ENCODE measurements at places on chromosomes 3 and 15.

- peak; percentile 10 for DNase-seq
Measured at GRCh38 chr3:158794936-158795518, 6.8 kb upstream of the MFSD1 start.

GRCh38 chr3:172305552-172305951 is 142.7 kb downstream of the GHSR start:
- no peak for DNase-seq

GRCh38 chr15:59002418-59002859 is 15.0 kb downstream of the RNF111 start:
- DNase-seq: no peak

GRCh38 chr3:142837526-142837925 is 51.4 kb downstream of the PCOLCE2 start:
- DNase-seq: no peak

DNA sequence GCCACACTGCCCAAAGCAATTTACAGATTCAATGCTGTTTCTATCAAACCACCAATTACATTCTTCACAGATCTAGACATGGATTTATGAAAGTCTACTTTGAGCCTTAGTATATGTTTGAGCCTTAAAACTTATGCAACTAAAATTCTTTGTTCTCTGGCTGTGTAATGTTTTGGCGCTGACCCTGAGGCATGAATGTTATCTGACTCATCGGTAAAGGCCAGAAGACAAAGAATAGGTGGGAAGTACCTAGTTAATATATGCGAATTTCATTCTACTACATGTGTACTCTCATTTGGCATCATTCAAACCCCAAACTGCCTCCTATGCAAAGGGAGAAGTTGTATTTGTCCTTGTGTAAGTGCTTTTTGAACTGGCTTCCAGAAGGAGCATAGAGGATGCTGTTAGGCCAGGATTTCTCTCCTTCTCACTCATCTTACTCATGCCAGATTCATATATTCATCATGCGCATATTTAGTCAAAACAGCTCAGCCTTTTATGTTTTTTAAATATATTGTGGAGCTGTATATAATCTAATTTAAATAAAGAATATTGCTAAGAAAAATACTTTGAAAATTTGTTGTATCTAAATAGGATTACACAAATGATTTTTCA is 204.2 kb downstream of the NFKBIZ start:
- DNase-seq: no peak

DNA sequence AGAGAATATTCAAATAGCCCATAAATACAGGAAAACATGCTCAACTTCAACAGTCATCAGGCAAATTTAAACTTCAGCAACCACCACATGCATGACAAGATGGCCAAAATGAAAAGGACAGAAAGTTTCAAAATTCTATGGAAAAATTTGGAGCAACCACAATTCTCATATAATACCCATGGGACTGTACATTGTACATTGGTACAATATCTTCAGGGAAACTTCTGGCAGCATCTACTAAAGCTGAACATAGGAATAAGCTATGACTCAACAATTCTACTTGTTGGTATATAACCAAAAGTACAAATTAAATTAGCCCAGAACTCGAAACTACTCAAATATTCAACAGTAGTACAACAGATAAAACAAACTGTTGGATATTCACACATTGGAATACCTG is 847.6 kb downstream of the TBL1XR1 start:
- DNase-seq: no peak

GRCh38 chr3:877001-877400 is 215.8 kb upstream of the CNTN6 start:
- DNase-seq: no peak

- DNase-seq: no peak
Measured at GRCh38 chr3:125337506-125337905, 37.6 kb downstream of the ZNF148 start.

GRCh38 chr3:111809186-111809585 is 49.9 kb upstream of the PHLDB2 start:
- DNase-seq: no peak

DNA sequence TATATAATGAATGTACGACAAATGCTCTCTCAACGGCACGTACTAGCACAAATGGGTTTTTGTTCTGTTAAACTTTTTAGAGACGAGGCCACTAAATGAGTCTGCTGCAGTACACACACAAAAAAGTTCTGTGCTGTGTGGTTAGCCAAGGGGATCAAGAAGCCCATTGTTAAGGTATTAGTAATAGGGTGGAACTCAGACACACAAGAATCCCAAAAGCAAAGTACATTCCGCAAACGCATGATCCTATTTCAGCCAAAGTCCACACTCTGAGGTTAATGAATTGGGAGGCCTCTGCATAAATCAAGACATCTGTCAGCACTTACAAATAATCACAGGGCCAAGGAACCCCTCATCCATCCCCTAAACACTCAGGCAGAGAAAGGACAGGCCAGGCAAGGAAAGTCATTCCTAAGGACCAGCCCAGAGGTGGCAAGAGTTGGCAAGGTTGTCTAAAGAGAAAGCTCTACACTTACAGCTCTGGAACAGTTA is 12.1 kb downstream of the OSBPL10 start:
- no peak for DNase-seq

GRCh38 chr3:9198899-9199335 is 50.5 kb downstream of the SRGAP3 start:
- no peak for DNase-seq

DNA sequence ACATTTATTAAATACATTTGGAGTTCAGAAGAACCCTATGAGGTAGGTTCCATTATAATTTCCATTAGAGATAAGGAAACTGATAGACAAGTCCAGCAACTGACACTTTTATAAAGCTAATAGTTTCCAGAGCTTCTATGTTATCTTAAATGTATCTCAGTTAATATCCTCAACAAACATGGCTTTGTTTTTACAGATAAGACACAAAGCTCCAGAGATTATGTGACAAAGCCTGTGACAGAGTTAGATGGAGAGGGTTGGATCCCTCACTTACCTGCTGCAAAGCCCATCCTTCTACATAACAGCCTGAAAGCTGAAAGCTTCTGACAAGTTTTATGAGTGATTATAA is 473 bp upstream of the COMMD2 start:
- no peak for DNase-seq

DNA sequence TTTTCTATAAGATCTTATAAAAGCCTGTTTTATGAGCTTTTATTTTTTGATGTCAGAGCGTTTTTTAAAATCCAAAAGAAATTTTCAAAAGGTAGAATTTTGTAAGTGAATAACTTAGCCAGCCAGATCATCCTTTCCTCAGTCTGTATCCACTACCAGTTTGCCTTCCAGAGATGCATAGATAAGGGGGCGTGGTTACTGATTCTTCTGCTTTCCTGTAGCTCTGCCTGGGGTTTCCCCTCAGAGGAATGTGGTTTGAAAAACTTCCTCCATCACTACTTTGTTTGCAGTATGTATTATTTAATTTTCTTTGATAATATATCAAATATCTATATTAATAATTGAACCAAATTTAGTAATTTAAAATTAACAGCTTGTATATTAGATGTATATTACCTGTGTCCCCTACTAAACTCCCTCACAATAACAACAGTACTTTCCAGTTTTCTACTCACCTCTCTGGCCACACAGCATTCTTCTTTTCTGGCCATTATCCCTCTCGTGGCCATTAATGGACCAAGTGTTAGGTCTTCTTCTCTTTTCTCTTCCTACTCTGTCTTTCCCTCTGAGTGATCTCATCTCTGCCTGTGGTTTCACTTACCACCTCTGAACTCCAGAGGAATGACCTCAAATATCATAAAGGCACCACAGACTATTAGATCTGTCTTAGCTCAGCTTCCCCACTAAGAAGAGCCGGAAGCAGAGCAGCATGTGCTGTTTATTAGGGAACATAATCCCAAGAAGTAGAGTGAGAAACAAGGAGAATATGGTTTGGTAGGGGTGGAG is 239.7 kb downstream of the UBE2E2 start:
- DNase-seq: no peak

GRCh38 chr3:133987948-133988484 is 41.7 kb downstream of the SLCO2A1 start:
- no peak for DNase-seq

GRCh38 chr3:17738921-17739320 is 3.5 kb downstream of the TBC1D5 start:
- DNase-seq: no peak

DNA sequence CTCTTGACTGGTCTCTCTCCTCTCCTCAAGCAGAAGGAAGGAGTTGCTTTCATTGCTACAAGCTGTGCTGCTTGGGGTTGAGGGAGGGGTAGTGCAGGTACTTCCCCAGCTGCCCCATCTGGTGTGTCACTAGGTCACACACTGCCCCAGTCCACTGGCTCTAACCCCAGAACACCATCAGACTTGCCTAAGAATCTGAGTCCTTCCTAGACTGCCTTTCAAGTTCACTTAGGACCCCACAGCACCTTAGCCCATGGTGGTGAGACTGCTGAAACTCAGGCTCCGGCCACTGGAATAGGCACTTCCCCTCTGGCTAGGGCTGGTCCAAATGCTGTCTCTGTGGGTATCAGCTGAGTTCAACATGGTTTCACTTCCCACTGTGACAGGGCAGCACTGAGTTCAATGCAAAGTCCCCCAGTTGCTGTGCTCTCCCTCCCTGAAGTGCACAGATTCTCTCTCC is 279.7 kb upstream of the GOLGA6L4 start:
- no peak for DNase-seq

DNA sequence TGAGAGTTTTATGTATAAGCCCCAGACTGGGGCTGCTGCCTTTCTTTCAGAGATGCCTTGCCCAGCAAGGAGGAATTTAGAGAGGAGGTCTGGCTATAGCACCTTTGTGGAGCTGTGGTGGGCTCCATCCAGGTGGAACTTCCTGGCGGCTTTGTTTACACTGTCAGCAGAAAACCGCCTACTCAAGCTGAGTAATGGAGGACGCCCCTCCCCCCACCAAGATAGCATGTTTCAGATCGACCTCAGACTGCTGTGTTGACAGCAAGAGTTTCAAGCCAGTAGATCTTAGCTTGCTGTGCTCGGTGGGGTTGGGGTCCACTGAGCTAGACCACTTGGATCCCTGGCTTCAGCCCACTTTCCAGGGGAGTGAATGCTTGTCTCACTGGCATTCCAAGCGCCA is 155.6 kb downstream of the STXBP5L start:
- DNase-seq: no peak

DNA sequence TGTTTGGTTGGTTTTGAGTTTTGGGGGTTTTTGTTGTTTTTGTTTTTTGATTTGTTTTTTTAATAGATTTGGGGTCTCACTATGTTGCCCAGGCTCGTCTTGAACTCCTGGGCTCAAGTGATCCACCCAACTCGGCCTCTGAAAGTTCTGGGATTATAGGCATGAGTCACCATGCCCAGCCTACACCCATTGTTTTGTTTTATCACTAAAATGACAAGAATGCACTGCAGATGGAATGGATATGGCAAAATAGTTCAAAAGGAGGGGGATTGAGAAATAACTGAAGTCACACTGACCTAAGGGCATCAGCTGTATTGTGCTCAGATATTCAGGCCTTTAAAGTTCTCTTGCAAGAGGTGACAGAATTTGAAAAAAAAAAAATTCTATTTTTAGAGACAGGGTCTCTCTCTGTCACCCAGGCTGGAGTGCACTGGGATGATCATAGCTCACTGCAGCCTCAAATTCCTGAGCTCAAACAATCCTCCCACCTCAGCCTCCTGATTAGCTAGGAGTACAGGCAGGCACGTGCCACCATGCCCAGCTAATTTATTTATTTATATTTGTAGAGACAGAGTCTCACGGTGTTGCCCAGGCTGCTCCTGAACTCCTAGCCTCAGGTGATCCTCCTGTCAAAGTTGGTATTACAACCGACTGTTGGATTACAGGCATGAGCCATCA is 4.4 kb upstream of the RASA2 start:
- DNase-seq: no peak

- no peak for DNase-seq
Measured at GRCh38 chr3:123412811-123413604, 35.9 kb downstream of the ADCY5 start.

- no peak for DNase-seq
Measured at GRCh38 chr3:12425850-12426579, 58.3 kb upstream of the TSEN2 start.

DNA sequence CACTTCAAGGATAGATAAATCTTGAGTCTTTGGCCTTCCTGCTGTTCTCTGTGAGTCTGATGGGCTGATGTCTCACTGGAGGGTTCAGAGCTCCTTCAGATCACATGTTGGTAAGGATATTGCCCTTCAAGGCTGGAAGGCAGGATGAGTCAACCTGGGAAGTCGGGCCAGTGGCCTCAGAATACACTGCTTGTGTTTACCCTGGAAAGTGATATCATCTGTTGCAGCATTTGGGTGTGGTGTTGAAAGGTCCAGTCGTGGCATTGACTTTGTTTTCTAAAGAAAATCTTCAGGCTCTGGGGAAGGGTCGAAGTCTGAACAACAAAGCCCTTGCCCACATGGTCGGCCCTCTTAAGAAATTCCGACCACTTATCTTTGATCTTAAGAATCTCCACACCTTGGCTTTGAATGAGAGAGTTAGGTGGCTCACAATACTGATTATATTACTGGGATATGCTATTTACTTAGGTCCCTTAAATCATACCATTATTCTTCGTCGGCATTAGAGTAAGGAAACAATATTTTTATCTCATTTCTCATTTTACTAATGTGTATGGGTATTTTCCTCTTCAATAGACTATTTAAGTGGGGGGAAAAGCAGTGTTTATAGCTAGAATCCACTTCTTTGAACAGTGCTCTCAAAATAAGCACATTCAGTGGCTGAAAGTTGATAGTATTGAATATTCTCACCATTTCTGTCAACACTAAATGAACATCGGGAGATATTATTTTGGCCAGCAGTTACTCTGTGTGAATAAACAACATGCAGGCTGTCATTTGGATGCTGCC is 303.9 kb upstream of the RASGRP1 start:
- DNase-seq: no peak

GRCh38 chr3:47476644-47477199 is 981 bp upstream of the SCAP start:
- DNase-seq: no peak

- no peak for DNase-seq
Measured at GRCh38 chr15:95883064-95883463, 447.4 kb upstream of the NR2F2 start.

GRCh38 chr3:38271553-38271952 is 5.9 kb downstream of the SLC22A13 start:
- DNase-seq: no peak

DNA sequence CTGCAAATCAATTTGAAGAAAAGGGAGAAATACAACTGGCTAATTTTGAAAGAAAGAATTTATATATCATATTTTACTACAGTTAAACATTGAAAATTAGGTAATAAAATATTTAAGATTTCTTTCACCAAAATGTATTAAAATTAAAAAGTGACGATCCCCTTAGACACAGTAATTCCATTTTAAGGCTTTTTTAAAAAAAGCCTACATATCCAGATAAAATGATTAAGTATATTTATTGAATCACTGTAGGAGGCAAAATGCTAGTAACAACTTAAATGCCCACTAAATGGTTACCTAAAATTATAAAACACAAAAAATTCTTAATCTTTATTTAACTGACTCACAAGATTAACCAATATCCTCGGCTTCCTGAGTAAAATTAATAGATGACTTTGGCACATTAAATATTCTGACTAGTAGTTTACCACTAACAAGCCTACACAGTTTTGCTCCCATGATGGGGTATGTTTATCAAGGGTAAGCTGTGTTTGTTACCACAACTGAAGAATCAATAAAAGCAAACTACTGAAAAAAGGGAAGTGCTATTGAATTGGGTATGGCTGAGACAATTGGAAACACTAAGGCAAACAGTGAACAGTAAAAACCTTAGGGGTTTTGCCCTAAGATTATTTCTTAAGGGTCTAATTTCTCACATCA is 28.4 kb downstream of the ANKRD28 start:
- DNase-seq: no peak

Measured in NCI-H2081 (cell line).